ENCODE measurements at places on chromosomes 16 and 17.

GRCh38 chr17:48012151-48012520 lies 25.5 kb downstream of the COPZ2 start:
- DNase-seq, result no peak

DNA sequence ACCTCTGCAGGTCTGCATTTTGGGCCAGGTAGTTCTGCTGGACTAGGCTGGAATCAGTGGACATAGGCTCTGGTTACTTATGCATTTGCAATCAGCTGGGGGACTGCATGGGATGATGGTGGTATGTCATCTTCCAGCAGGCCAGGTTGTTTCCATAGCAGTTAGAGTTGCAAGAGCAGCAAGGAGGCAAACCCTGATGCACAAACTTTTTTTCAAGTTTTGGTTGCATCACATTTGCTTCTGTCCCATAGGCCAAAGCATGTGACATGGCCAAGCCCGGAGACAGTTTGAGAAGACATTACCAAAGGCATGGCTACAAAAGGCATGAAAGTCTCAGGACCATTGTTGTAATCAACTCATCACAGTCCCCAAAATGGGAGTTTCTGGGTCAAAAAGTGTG lies 58.2 kb downstream of the PRKCB start:
- no peak for DNase-seq

- no peak for DNase-seq
Observed at GRCh38 chr17:79217473-79218135, 143.0 kb downstream of the ENGASE start.

GRCh38 chr16:10579575-10579964 lies 828 bp downstream of the EMP2 start:
- peak; percentile 2 for DNase-seq
